NCI-H510A treated with DMSO at 0.1 percent for 48 hours (cell line): ENCODE measurements at places on chromosomes 1 and 21.

DNA sequence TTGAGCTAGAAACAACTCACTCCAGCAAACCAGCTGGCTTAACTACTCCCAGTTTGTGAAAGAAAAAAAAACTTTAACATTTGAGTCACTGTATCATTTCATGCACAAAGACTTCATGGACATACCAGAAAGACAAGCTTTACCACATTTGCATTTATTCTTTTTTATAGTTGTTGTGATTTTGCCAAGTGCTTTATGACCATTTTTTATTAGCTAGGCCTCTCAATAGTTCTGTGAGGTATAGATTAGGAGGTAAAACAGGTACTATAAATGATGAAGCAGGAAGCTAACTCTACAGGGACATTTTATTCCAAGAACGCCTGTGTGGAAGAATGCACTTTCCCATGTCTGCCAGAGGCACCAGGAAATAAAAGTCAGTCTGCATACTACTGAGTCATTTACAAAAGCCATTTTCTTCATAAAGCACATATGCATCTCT, 8.2 kb upstream of the DENND1B start:
- no peak for DNase-seq

DNA sequence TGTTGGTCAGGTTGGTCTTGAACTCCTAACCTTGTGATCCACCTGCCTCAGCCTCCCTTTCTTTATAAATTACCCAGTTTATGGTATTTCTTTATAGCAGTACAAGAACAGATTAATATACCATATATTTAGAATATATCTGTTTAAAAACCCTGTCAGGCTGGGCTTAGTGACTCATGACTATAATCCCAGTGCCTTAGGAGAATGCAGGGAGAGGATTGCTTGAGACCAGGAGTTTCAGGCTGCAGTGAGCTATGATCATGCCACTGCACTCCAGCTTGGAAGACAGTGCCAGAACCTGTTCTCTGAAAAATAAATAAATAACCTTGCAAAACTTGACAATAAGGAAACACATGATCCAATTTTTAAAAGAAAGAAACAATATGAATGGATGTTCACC, 43.9 kb downstream of the ZNF684 start:
- no peak for DNase-seq

DNA sequence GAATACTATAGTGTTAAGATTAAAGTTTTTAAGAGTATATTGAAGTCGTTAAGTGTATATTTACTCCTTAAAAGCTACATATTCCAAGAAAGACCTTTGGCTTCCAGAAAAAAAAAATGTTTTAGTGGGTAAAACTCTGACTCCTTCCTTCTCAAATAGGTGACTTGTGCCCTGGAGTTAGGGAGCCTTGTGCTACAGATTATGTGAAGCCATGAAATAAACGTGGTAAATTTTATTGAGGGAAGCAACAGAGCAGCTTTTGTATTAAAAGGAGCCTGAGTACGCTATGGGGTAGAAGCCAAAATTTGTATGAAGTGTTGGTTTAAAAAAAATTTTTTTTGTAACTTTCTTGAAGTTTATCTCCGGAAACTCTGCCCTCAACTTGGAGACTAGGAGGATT, 994 bp downstream of the RO60 start:
- DNase-seq = no peak

- no peak for DNase-seq
Observed at GRCh38 chr1:119323216-119323982, 45.2 kb upstream of the HAO2 start.
